Left lung (tissue), 14 donors: ENCODE measurements at places on chromosomes 1 and 21.

DNA sequence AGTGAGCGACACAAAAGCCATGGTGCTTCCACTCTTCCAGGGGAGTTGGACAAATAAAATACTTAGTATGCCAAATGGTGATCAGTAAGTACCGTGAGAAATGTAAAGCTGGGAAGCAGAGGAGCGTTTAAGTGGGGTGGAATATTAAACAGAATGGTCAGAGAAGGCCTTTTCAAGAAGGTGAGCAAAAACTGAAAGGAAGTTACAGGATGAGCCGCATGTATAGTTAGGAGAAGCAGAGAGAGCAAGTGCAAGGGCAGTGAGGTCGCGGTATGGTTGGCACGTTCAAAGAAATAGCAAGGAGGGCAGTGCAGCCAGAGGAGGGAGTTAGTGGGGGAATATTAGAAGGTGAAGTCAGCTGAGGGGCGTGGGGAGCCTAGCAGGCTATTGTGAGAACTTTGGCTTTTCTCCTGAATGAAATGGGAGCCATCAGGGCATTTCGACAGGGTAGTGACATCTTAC, 748 bp upstream of the ATP6V0B start:
- DNase-seq, result no peak

- no peak for DNase-seq
Observed at GRCh38 chr1:180571060-180571831, 12.5 kb downstream of the OVAAL start.

DNA sequence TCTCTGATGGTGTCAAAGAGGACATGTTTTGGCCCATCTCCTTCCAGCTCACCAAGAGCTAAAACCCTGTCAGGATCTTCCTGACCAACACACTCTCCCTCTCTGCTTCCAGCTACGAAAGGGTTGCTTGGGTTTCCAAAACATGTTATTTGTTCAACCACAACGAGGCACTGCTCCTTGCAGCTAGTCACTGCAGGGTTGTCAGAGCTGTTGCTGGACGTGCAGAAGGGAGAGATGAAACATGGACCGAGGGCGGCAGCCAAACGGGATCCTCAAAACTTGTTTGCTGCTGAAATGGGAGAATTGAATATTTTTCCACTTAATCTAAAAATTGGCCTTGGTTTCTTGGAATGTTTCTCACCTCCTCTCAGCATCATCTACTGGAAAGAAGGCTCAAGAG, 12.4 kb downstream of the ZBTB18 start:
- no peak for DNase-seq

DNA sequence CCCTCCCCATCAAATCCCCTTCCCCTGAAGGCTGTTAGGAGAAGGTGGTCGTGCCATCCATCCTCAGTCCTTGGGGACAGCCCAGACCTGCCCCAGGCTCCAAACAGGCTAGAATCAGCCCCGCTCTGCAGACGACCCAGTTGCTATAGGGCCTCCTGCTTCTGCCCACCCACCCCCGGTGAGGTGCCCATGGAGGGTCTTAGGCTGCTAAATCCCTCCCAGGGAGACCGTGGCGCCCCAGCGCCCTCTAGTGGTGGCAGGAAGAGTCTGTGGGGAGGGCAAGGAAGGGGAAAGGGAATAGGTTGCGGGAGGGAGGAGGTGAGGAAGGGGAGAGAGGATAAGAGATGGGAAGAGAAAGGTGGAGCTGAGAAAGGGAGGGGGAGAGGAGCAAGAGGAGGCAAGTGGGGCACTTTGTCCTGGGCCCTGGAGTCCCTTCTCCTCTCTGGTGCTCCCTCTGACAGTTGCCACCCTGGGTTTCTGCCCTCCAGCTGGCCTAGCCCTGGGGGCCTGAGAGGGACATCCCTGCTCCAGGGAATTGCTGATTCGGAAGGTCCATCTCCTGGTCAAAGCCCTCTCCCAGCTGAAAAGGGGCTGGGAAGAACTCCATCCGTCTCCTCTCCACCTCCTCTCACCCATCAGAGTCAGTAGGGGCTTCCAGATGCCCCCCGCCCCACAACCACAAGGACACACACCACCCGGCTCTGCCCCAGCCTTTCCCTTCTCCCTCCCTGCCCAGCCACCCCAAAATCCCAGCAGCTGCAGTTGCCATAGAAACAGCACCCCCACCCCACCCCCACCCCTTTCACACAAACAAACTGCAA, 55.4 kb downstream of the CAMK2N1 start:
- no peak for DNase-seq

GRCh38 chr1:153490272-153491051, 30.0 kb upstream of the S100A7 start:
- DNase-seq, result no peak

GRCh38 chr21:43789276-43790009, at the start of gene RRP1:
TSS of gene RRP1 (plus strand) at chr21:43789577. CDS start at chr21:43789630, 53 bp downstream.
- DNase-seq, result peak; percentile 96

DNA sequence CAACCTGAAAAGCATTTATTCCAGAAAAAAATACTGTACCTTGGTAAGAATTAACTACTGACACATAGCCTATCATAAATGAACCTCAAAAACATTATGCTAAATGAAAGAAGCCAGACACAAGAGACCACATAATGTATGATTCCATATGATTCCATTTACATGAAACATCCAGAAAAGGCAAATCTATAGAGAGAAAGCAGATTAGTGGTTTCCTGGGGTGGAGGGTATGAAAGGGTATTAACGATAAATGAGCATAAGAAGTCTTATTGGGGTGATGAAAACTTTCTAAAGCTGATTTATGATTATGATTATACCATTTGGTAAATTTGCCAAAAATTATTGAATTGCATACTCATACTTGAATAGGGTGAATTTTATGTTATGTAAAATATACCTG, 10.3 kb upstream of the COL6A2 start:
- no peak for DNase-seq

DNA sequence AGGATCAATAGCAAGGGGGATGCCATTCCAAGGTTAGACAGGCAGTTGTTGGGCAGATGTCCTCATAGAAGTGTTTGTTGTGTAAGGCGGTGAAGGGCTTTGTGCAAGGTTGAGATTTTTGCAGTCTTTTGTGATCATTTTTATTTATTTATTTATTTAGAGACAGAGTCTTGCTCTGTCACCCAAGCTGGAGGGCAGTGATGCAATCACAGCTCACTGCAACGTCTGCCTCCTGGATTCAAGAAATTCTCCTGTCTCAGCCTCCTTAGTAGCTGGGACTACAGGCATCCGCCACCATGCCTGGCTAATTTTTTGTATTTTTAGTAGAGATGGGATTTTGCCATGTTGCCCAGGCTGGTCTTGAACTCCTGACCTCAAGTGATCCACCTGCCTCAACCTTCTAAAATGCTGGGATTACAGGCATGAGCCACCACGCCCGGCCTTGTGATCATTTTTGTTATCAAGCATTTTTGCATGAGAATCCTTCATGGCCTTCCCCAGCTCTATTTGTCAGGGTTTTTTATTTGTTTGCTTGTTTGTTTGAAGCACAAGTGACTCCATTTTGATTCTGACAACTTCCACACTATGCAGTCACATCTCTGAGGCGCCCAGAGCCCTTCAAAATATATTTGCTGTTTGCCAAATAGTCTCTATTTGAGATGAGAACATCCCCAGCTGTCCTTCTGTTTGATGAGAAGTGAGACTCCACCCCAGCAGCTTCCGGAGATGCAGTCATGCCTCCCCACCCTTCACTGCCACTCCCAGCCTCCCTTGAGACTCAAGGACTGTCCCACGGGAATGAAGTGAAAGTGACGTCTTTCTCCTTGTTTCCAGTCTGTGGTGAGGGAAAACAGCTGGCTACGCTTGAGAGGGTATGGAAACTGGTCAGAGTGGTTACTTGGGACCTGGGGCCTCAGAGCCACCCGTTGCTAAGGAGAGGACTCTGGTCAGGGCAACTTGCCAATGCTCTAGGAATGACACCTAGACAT, 38.0 kb downstream of the TMEM50B start:
- peak; percentile 64 for DNase-seq

DNA sequence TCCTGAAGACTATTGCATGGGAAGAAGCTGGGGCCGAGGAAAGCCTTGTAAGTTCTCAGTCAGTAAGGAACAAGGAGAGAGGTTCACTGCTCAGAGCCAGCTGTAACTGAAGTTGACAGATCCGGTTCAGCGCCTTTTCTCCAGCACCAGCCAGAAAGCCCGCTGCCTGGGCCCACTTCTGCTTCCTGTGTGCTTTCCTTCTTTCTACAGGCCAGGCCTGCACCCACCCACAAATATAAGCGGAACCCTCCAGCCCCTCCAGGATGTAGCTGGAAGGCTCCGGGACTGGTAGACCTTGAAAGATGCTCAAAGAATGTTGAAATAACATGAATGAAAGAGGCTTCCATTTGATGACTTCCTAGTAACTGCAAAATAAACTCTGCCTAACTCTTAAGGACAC, 38.8 kb downstream of the PARP1 start:
- DNase-seq, result no peak

DNA sequence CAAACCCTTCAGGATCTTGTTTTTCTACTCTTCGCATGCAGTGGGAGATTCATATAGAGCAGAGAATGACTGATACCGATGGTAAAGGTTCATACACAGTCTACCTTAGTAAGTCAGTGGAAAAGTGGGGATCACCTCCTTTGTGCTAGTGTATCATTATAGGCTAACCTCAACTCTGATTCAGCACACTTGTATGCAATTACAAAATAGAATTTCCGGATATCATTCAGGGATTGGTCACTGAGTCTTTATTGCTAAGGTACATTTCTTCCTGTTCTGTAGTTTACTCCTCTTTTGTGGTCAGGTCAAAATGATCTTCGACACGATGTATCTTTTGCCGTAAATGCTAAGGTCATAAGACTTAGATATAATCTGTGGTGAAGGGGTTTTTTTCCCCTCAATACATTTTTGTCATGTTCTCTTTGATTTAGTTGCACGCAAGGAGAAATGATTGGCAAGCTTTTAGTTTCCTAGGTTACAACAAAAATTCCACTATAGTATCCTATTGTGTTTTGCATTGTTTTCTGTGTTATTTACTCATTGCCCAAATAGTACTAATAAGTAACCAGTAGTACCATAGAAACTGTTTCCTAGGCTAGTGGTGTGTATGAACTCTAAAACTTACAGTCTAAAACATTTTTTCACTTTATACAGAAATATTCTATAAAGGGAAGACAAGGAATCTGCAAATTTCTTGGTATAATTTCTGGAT, 35.7 kb upstream of the PLA2G4A start:
- no peak for DNase-seq

GRCh38 chr1:233065685-233066084, 115.3 kb downstream of the NTPCR start:
- DNase-seq, result no peak

DNA sequence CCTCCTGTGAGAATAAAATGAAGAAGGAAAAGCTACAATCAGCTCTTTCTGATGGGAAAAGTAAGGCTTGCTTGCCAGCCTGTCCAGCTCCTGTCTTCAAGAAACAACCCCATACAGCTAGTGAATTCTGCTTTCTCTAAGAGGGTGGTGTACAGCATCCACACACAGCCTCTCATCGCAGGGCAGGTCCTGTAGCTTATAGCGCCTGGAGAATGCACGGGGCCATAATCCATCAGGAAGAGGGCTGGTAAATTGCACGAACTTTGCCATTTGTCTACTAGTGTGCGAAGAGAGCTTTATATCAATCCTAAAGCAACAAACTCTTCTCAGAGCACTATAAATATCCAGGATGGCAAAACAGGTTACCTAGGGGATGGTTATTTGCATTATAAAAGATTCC, 83.3 kb upstream of the SAMSN1 start:
- DNase-seq, result no peak

DNA sequence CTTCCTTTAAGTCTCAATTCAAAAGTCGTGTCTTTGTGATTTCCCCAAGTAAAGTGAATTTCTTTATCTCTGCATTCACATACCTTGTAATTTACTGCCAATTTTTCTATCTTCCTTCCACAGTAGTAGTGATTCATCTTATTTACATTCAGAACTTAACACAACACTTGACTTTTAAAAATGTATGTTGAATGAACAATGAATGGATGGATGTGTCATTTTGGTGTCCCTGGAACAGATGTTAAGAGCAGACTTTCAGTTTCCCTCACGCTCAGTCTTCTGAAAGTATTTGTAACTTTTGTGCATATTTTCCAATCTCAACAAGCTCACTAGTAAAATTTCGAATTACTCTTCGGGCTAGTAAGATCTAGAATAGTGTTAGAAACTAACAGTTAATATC, 352.0 kb downstream of the HHIPL2 start:
- DNase-seq, result no peak

DNA sequence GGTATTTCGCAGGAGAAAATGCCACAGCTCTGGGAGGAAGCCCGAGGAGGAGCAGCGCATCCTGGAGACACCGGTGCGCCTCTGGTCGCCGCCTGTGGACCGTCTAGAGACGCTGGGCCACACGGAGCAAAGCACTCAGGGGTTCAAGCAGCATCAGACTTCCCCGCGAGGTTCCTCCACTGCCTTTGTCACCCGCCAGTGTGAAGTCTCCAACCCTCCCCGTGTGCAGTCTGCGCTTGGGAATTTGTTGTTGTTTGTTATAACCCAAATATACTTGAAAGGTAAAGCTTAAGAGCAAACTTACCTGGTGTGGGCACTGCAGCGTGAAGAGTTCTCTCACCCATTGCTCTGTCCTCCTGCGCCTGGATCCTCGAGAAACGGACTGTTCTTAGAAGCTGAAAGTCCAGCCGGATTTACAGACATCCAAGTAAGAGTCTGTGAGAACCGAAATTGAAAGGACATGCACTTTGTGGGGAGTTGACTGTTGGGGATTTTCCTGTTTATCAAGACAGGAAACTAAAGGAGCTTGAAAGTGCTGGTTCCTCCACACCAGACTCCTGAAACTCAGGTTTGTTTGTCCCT, at the start of gene GBP4:
GBP4 (minus strand) TSS at position 452 of the 582 bp plus-strand sequence; CDS start at position 344, 108 bp downstream.
- peak; percentile 28 for DNase-seq

DNA sequence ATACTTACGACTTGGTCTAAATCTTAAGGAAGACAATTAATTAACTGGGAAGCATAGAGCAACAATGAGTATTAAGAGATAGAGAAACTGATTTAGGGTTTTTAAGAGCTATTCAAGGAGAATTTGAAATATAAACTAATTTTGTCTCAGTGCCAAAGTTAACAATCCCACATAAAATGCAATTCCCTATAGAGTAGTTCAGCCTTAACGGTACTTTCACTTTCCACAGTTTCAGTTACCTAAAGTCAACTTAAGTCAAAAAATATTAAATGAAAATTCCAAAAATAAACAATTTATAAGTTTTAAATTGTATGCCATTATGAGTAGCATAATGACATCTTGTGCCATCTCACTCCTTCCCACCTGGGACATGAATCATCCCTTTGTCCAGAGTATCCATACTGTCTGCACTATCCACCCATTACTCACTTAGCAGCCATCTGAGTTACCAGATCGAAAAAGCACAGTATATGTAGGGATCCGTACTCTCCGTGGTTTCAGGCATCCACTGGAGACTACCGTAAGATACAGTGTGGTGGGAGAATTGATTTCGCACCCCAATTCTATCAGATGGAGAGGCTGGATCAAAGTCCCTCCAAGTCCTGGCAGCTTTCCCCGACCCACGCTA, 4.8 kb upstream of the SARS1 start:
- DNase-seq, result no peak

- DNase-seq, result no peak
Observed at GRCh38 chr1:240320659-240321058, 229.0 kb downstream of the FMN2 start.

- DNase-seq, result no peak
Observed at GRCh38 chr1:40141878-40142535, 19.2 kb upstream of the RLF start.

- no peak for DNase-seq
Observed at GRCh38 chr1:119471566-119471965, 35.4 kb upstream of the HSD3B1 start.

- DNase-seq, result no peak
Observed at GRCh38 chr1:171610385-171610784, 11.7 kb upstream of the MYOCOS start.
